ENCODE measurements at places on chromosomes 6 and 20.

DNA sequence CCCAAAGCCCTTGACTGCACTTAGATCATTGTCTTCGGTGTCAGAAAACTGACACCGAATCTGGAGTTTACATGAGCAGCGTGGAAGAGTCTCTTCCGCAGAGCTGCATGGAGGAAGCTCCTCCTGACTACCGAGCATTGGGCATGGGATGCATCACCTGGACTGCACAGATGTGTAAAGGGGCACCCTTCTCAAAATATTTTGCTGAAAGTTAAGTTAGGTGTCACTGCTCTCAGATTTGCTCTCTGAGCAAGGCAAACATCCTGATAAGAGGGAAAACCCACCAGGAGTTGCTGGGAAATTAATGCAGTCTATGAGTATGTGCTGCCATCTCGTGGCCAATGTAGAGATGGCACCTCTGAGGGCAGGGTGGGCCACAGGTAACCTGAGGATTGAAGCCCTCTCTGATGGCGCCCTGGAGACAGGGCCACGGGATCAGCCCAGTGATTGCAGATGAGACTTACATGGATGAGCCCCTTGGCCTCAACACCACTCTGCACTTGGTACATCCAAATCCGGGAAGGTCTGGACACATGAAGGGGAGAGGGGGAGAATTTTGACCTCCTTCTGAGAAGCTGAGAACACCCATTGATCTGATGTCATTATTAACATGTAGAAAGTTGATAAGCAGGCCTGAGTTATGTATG, 129.9 kb downstream of the LPA start:
- DNase-seq = peak; percentile 27

GRCh38 chr6:11009353-11009752, 34.8 kb downstream of the ELOVL2 start:
- DNase-seq = no peak

- no peak for DNase-seq
These were observed 9.7 kb downstream of the CST7 start for GRCh38 chr20:24958506-24959385.

DNA sequence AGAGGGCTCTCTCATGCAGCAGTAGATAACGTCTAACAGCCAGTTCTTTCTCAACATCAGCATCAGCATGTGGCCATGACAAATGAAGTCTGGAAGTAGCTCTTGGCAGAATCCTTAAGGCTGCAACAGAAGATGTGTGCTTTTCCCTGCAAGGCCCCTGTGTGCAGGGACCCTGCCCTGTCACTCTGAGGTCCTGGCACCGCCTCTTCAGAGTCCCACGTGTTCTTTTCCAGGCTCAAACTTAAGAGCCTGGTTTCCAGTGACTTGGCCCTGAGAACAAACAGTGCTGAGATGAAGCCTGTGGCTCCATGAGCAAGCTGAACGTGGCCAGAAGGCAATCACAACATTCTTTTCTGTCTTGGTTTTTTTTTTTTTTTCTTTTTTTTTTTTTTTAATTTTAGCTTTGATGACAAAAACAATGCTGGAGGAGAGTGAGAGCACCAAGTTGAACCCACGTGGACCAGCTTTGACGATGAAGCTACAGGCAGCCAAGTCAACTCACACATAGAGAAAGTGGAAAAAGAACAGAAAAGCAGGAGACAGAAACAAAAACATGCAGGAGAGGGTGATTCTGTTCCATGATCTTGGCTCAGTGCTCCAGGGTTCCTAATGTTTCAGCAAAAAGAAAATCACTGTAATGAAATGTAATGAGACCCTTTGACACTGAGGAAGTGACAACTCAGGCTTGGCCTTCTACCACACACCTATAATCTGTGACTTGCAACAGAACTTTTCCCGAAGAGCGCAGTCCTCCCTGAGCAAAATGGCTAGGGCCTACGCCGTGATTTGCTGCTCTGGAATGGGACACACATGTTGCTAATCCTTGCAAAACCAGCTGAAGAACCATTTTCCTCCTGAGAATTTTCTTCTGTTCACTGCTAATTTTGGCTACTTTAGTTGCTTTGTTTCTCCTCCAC, 86.1 kb downstream of the FOXC1 start:
- DNase-seq = no peak

- DNase-seq = no peak
These were observed 3.6 kb downstream of the SOX4 start for GRCh38 chr6:21596949-21597682.

- DNase-seq = no peak
These were observed 163.4 kb upstream of the SLC24A3 start for GRCh38 chr20:19048995-19049501.

- DNase-seq = peak; percentile 89
These were observed 13.9 kb upstream of the TNFRSF6B start for GRCh38 chr20:63682384-63683139.

DNA sequence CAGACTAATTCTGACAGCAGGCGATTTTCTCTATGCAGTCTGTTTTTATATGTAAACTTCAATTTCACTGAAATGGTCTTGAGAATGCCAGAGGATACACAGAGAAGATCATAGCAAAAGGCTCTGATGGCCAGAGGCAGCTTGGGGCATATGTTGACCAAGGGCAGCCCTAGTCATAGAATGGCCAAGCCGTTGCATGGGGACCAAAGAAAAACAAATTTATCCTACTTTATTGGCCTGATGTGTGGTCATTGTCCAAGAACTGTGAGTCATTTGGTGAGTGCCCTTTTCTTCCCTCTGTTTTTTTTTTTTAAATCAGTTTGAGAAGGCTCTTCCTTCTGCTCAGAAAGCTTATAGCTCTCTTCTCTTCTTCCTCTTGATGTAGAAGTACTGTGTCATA, 5.8 kb downstream of the HDGFL1 start:
- DNase-seq = no peak

- no peak for DNase-seq
These were observed 2.2 kb downstream of the ADGRF4 start for GRCh38 chr6:47700596-47700995.

- no peak for DNase-seq
These were observed 97.4 kb downstream of the PDSS2 start for GRCh38 chr6:107361753-107362604.

GRCh38 chr6:105675715-105676397, 273.0 kb upstream of the PREP start:
- DNase-seq = peak; percentile 9

DNA sequence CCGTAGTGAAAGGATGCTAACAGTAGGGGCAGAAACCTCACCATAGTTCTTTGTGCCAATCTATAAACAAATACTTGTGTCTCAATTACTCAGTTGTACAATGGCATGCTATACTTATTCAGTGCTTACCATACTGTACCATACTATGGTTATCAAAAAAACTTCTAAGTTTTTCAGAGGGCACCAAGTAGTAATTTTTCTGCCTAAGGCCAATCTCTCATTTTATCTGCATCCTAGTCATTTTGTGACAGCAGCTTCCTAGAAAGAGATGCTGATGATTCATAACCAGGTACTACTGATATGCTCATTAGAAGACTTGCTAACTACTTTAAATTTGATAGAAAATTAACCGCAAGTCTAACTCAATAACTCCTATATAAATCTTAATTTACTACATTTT, 42.9 kb downstream of the TMEM244 start:
- no peak for DNase-seq

DNA sequence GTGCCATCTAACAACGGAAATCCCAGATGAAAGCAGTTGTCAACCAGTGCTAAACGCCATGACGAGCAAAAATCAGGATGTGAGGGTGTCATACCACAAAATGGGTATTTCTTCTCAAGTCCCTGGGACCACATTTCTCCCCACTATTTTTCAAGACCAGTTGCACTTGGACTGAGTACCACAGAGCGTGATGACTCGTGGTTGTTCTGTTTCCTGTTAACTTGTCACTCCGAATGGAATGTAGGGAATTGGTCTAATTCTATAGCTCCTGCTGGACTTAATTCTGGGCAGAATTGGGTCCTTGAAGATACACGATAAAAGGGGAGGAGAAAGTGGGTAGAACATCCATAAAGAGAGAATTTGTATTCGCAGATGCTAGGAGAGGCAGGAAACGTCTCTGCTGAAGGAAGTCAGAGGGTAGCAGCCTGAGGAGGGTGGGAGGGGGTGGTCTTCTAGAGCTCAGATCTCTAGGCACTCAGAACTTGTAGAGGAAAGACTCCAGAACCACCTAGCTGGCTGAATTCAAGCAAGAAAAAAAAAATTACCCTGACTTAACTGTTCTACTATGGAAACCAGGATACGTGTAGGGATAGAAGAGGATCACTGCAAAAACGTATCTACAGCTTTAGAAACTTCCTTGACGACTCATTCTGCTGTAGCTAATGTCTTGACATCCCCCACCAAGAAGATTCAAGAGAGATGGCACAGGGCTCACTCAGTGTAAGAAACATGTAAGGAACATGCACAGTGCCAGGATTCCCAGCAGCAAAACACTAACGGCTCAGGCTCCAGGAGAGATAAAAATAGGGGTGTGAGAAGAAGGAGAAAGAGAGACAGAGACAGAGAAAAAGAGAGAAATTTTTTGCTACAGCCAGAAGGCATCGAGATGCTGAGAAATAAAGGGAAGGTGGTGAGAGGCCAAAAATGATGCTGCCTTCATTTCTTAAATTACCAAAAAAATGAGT, 494.7 kb downstream of the CD83 start:
- DNase-seq = no peak

DNA sequence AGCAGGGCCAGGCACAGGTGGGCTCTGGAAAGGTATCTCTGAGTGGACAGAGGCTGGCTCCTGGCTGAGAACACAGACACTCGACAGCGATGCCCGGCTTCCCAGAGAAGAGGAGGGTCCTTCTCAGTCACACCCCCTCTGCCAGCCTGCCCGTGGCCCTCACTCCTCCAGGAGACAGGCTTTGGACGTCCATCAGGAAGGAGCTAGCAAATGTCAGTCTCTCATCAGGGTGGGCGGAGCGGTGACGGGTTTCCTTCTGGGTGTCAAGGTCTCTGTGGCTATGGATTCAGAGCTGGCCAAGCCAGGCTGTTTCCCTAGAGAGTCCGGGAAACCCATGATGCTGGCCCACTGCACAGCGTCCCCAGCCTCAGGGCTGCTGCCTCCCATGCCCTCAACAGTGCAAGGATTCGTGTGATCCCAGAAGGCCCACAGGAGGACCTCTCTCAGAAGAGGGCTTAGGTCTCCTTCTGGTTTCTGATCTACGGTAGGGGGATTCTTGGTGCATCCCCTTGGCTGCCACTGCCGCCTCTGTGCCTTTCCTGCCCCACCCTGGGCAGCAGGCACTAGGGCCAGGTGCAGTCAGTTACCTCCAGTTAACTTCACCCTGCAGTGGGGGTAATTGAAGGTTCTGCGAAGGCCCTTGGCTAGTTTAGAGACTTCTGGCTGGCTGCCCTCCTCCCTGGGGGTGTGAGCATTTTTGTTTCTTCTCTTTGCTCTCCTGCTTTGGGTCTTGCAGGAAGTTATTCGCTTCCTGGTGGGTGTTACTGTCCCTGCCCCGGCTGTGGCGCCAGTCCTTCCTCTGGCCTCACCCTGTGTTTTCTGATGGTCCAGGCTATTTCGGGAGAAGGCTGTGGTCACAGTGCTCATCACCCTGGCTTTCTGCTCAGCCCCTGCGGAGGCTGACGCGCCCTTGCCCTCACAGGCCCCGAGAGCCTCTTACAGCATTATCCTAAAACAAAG, 80.2 kb downstream of the CDH4 start:
- no peak for DNase-seq

GRCh38 chr6:126553854-126554253, 213.9 kb downstream of the CENPW start:
- DNase-seq = no peak

- DNase-seq = peak; percentile 46
These were observed 52.8 kb upstream of the BMP6 start for GRCh38 chr6:7673063-7673536.

GRCh38 chr6:168600381-168600780, 159.4 kb downstream of the SMOC2 start:
- DNase-seq = no peak

GRCh38 chr6:134519465-134519864, 201.6 kb upstream of the SGK1 start:
- no peak for DNase-seq

- no peak for DNase-seq
These were observed 154.8 kb upstream of the SLC35B3 start for GRCh38 chr6:8589941-8590729.

DNA sequence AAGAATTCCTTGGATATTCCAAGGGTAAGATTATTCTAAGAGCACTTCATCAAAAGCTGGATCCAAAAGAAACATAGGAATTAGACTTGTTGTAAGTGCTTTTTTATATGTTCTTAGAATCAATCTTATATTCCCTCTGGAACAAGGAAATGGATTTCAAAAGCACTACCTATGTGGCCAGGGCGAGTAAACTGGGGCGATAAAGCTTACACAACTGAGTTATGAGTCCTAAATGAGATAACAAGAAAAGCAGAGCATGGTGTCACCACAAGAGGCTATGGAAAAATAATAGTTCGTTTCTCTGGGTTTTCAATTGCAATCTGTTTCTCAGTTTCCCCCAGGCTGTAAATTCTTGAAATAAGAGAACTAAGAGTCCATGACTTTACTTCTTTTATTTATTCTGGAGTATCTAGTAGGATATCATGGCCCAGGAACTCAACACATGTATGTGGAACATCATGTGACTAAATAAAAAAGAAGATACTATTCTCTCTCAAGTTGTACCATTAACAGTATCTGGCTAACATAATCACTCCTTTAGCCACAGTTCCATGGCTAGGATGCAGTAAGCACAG, 51.5 kb downstream of the NUDT3 start:
- no peak for DNase-seq

- DNase-seq = no peak
These were observed 17.0 kb upstream of the TOP1 start for GRCh38 chr20:41011551-41012067.

DNA sequence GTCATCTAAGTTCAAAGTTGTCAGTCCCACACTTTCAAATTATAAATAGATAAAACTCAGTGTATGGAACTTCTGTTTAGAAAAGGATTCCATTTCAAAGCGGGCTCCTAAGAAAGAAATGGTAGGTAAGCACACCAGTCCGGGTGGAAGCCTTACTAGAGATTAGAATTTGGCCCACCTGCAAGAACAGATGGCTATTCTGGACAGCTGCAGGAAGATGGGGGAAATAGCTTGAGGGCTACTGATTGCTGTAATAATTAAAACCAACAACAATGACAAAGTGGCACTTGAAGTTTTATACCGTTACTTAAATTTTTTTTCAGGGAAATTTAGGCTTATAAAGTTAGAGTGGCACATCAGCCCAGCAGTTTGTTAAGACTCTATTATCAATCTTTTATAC, 83.3 kb downstream of the HIVEP2 start:
- DNase-seq = no peak

All from fibroblast of the conjunctiva (primary cell).